ENCODE measurements at places on chromosomes 5 and 9.

DNA sequence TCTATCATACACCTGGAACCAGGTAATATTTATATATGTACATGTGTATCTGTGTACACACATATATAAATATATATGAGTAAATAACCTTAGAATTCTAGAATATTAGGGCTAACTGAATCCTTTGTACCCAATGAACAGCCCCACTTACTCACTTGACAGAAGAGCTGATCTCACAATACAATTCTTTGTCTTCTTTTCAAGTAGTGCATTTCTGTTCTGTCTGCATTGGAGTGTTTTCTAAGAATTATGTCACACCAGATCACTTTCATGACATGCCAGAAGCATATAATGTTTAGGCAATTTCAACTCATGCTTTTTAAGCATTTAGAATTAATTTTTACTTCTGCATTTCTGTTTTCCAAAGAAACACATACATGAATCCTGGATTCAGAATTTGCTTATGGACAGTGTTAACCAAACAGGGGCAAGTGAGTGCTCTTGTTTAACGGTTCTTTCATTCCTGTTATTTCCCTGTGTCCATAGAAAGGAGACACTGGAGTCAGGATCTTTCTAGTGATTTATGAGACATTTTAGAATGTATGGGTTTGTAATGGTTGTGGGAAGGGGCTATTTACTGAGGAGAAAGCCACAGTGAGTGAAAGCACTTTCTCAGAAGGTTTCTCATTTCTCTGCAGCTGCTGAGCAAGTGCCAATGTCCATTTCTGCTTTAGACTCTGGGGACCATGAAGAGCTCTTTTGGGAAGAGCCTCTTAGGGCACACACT, 123.2 kb downstream of the RMI1 start:
- DNase-seq: no peak

DNA sequence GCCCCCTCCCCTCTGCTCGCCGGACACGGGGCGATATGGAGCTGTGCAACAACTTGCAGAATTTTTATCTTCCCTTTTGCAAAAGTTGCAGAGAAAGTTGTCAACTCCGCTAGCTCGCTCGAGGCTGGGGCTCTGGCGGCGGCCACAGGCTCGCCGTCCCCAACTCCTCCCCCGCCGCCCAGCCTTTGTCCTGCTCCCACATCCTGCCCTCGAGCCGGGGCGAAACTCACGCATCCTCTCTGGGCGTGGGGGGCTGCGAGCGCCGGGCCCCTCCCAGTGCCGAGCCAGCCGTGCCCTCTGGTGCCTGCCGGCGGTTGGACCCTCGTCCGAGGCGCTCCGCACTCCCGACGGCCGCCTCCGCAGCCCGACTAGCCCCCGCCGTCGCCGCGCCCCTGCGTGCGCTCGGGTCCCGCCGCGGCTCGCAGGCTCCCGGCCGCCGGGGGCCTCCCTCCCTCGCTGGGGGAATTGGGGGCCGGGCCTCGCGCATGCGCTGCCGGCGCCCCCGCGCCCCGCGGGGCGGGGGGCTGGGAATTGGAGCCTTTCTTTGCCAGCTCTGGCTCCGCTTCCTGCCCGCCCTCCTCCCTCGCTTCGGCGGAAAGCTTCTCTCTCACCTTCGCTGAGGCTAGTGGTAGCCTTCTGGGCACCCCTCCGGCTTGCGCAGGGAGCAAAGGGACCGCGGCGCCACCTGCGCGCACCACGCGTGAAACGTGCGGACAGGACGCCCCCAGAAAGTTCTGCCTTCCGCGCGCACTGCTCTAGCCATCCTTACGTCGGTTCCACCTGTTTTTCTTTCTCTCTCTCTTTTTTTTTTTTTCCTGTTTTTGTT, at the start of gene CCNJL:
TSS of gene CCNJL (minus strand) at position 431 of the 826 bp plus-strand sequence. CDS start 641 bp downstream, outside the sequence.
- peak; percentile 30 for DNase-seq

- DNase-seq: peak; percentile 41
Measured at GRCh38 chr9:110065532-110065931, 142.4 kb downstream of the C9orf152 start.

- DNase-seq: no peak
Measured at GRCh38 chr9:134289241-134289875, 36.9 kb upstream of the RXRA start.

DNA sequence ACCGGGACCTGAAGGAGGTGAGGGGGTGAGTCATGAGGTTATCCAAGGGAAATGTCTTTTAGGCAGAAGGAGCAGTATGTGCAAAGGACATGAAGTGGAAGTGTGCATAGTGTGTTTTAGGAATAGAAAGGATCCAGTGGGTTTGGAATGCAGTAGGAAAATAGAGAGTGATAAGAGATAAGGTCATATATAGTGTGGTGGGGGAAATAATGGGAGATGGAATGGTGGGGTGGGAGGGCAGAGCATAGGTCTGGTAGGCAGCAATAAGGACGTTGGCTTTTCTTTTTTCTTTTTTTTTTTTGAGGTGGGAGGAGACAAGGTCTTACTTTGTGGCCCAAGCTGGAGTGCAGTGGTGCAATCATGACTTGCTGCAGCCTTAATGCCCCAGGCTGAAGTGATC, 17.8 kb downstream of the SNX24 start:
- no peak for DNase-seq

DNA sequence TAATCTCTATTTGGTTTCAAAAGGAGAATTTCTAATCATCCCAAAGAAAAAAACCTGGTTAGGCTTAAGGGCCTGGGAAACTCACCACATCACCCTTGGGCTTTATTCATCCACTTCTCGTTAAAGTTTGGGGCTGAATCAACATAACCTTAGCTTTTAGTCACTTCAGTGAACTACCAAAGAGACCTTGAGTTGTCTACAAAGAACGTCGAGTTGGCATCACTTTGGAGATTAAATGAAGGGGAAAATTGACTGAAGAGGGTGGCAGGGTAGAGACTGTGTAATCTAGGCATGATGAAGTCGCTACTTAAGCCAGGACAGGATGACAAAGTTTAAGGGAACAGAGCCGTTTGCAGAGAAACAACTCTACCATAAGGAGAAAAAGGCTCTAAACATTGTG, 341.4 kb downstream of the RAB3C start:
- DNase-seq: peak; percentile 13

GRCh38 chr9:126448136-126448535, 121.5 kb downstream of the MVB12B start:
- no peak for DNase-seq

- DNase-seq: peak; percentile 58
Measured at GRCh38 chr9:129173296-129174101, 4.6 kb downstream of the IER5L start.

DNA sequence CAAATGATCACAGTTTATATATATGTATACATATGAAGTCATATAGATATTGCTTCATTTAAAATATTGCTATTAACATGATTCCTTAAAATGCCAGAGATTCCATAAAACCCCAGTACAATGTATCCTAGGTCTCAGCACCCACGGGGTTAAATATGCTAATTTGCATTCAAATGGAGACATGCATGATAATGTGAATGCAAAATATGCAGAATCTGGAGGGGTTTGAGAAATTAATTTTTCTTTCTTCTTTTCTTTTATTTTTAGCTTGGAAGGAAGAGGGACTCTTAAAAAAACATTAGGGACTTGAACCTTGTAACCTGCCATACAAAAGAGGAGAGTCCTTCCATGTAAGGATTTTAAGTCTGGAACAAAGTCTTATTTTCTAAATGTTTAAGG, 211.9 kb downstream of the MEF2C start:
- no peak for DNase-seq

DNA sequence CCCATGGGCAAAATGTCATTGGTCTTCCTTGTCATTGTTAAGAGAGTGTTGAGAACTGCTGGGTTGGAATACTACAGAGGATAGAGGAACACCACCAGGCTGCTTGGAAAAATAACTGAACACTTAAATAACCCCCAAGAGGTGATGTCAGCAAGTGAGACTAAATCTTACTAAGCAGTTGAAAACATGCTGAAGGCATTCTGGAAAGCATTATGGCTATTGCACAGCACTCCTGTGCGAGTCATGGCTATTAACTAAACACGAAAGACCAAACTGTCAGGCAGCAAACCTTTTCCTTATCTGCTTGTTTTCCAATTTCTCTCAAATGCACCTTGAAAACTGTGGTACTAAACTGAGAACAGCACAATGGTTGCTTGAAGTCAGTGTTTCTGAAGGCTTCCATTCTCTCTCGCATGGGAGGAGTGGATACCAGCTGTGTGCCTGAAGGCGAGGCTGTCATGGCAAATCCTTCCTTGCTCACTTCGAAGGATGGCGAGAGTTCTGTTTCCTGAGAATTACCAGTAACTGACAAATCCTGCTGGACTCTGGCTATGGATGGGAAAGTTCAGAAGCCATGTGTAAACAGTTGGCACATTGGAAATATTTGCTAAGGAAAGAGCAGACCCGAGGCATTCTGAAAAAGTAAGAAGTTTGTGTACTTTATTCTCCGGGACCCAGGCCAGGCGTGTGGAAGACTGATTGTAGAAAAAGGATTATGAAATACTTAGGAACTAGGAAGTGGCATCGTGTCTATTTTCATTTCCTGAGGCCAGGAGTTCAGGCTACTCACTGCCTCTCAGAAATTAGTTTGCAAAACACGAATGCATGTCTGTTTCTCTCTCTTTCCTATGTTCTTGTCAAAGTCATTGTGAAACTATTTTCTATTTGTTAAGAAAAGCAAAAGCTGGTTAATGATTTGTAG, 182.1 kb downstream of the DMRT2 start:
- DNase-seq: peak; percentile 93

GRCh38 chr5:78560000-78560855, 88.3 kb downstream of the LHFPL2 start:
- DNase-seq: no peak

- no peak for DNase-seq
Measured at GRCh38 chr9:133589454-133590227, 19.5 kb downstream of the FAM163B start.

DNA sequence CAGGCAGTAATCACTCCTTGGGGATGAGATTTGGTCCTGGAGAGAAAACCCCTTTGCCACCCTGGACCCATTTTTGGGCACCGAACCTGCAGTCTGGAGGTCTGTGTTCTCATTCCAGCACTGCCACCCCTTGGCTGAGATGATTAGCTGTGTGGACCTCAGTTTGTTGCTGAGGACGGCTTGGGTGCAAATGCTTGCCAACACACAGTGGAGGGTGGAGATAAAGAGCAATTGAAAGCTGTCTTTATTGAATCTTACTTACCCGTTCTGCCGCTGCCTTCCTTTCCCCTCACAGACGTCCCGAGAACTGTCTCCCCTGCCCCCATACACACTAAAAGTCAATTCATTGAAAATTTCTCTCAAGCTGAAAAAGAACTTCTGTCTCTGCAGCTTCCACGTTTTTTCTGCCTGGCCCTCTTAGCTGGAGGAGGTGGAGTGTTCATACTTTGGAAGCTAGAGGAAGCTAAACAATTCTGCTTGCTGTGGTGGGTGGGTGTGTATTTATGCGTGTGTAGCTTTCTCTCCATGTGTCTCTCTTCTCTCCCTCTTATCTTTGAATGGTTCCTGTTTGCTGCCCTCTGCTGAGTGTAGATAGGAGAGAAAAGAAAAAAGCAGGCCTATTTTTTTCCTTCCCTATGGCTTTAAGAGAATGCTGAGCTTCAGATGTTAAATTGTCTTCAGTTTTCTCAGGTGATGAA, 6.6 kb downstream of the GALNT10 start:
- DNase-seq: no peak

- DNase-seq: no peak
Measured at GRCh38 chr9:124130277-124131075, 118.9 kb downstream of the LHX2 start.

DNA sequence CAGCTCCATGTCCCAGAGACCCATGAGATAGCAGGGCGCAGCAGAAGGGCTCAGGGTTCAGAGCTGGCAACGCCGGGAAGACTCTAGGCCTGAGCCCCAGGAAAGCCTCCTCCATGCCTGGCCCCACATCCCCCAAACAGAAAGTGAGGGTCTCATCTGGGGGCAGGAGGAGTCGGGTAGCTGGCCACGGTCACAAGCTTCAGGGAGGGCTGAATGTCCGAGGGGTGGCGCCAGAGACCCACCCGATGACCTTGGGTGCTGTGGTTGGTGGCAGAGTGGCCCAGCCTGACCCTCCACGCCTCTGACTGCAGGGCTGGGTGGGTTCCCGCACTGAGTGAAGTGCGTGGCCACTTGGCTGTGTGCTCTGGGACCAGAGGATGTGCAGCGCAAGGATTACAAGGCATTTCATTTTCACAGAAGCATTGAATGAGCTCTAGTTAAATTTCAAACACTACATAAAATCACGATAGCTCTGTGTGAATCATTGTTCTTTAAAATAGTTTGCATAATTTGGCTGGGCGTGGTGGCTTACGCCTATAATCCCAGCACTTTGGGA, 3.0 kb downstream of the C8G start:
- peak; percentile 75 for DNase-seq

DNA sequence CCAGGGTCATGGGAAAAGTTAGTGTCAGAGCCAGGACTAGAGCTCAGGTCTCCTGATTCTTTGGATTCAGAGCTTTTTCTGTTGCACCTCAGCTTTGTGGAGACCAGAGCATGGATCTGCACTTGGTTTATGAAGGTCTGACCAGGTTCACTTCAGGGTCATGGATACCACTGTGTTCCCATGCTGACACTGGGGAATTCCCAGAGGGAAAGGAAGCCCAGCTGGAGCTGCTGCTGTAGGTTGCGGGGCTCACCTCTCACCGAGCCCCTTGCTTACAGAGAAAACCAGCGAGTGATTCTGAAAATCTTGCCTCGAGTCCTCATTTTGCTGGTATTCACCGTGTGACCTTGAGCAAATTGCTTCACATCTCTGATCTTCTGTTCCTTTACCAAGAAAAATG, 83.0 kb downstream of the RGS3 start:
- no peak for DNase-seq

- DNase-seq: peak; percentile 38
Measured at GRCh38 chr5:1125030-1125357, 13.1 kb upstream of the SLC12A7 start.

- DNase-seq: peak; percentile 50
Measured at GRCh38 chr5:135433681-135434426, 13.3 kb downstream of the DCANP1 start.

- DNase-seq: peak; percentile 34
Measured at GRCh38 chr9:93143830-93144530, 9.9 kb upstream of the NINJ1 start.

DNA sequence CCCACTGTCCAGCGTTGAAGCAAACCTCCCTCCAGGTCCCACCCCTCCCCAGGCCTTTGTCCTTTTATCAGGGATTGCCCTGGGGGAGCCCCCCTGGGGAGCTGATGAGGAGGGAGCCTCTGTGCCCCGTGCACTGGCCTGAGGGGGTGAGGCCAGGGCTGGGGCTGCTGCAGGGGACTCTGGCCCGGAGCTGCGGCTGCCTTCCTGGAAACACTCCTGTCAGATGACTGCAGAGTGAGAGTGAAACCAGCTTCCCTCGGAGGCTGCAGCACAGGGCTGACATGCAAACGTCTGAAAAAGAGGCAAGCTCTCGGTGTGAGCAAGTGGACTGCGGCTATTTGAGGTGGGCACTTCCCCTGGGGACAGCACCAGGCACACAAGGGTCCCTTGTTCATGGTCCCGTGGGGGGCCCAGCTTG, 4.6 kb upstream of the TRAF2 start:
- DNase-seq: peak; percentile 57

Data from GM23248 (cell line).